GM12865 (cell line): ENCODE measurements at places on chromosomes 7 and 10.

GRCh38 chr10:43353495-43354329, 17.7 kb upstream of the FXYD4 start:
- DNase-seq: no peak

- DNase-seq: no peak
These were observed 34.3 kb downstream of the AOAH start for GRCh38 chr7:36690041-36690440.

DNA sequence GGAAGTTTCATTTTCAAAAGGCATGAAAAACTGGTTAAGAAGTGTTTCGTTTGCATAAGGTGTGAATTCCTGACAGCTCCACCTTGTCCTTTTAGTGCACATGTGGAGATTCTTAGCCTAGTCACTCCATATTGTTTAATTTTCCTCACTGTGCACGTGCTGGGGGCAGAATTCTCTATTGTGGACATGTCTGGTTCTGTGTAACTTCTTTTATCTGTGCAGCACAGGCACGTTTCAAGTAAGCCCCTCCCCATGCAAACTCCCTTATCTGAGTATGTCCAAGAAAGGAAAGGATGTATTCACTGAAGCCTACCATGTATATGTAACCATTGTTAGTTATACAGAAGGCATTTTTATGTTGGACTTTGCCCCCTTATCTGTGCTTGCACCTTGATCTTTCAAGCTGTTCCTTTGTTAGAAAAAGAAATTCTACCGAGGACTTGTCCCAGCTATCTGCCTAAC, 1346.3 kb downstream of the REEP3 start:
- no peak for DNase-seq

GRCh38 chr7:129657363-129657762, 45.8 kb downstream of the NRF1 start:
- no peak for DNase-seq

DNA sequence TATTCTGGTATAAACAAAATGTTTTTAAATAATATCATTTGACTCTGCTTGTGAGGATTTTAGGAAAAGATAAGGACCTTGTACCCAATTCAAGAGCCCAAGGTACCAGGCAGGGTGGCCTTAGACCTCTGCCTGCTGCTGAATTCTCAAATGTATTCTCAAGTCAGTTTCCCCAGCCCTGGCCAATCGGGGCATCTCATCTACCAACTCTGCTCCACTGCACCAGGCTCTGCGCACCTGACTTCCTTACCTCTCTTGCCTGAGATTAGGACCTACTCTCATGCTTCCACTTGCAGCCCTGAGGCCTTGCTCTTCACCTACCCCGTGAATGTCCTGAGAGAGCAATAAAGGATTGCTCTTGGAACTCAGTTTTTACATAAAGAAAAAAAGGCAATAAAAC, 69.6 kb upstream of the EZH2 start:
- DNase-seq: no peak

- DNase-seq: no peak
These were observed 643.4 kb downstream of the DNAJB9 start for GRCh38 chr7:109213081-109213480.

GRCh38 chr10:101123085-101123814, 7.8 kb upstream of the TLX1 start:
- DNase-seq: no peak

GRCh38 chr7:130662426-130662825, 6.1 kb downstream of the COPG2 start:
- DNase-seq: no peak

DNA sequence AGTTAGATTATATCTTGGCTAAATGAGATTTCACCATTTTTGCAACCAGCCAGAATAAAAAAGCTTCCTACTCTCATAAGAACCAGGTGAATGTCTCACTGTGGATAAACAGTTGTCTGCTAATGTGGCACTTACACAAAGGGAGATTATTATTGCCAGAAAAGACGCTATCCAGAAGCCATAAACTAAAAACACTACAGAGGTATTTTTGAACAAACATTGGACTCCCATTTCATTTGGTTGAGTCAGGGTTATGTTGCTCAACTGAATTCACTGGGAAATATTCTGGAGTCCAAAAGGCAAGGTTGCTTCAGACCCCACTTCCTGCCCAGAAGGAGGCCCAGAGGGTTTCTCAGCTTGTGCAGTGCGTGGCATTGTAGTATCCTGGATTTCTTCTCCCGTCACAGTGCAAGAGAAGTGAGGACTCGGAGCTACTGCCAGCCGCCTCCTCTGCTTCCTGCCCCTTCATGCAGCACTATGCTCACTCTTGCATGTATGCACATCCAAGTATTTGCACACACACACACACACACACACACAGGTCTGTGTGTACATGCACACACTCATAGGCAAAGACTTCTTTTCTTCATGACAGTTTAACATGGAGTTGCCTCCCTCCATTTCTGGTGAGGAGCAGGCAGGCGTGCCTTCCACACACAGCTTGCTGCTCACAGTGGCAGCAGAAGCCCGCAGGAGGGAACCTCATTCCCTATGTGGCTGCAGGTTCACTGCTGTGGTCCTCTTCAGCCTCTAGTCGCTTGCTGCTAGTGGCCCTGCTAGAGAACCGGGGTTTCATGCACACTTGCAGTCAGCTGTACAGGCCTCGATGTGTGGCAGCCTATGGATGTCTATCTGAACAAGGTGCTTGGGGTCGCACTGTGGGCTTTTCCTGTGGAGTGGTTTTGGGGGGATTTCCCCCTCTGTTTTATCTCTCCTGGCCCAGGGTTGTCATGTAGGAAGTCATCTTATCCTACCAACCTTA, 10.1 kb downstream of the DENND10 start:
- DNase-seq: no peak

- DNase-seq: no peak
These were observed 333.7 kb downstream of the RNLS start for GRCh38 chr10:88249450-88249849.

DNA sequence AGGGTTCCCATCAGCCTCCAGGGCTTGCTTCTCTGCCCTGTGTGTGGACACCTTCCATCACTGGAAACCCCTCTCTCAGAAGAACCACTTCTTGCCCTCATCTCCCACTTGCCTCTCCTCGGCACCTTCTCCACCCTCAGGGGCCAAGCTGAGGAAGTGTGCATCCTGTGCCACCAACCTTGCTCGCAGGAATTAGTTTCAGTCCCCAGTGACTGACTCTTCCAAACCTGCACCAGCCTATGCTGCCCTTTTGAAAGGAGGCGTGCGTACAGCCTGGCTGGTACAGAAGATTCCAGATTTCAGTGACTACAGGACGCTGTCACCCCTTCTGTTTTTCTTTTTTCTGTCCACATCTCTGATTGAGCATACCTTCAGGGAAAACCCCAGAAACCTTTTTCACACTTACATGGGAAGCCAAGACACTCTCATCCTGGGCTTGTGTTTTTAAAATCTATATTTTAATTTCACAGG, 67.1 kb downstream of the IKZF1 start:
- DNase-seq: peak; percentile 56

DNA sequence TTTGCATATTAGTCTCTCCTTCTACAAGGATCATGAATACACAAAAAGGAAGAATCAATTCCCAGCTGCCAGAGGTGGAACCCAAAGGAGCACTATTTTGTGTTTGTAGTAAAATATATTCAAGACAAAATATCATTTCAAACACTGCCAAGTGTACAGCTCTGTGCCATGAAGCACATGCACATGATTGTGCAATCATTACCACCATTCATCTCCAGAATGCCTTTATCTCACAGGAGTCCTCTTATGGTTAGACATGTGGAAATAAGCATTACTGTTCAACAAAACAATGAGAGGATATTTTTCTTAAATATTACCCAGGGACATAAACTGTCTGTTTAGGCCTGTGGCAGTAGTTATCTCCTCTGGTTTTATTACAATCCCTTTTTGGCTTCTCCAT, 151.4 kb upstream of the PPP1R3A start:
- DNase-seq: no peak

GRCh38 chr7:129907122-129907736, 45.5 kb downstream of the UBE2H start:
- DNase-seq: no peak

DNA sequence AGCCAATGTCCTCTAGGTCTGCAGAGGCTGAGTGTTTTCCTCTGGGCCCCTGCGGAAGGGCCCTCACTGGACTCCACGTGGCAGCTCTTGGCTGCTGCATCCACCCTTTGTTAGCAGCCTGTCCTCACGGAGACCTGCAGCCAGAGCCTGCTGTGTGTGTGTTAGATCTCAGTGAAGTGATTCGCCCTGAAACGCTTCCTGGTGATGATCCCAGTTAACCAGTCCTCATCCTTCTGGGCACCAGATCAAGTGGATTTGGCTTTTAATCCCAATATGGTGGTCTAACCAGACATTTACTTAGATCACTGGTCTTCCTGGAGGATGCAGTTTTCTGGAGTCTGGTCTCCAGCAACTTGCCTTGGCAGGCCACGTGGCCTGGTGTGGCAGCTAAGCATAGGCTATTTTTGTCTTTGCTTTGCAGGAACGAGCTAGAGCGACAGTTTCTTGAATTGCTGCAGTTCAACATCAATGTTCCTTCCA, 39.5 kb upstream of the GJD4 start:
- no peak for DNase-seq

GRCh38 chr10:74871595-74872382, 45.4 kb downstream of the KAT6B start:
- peak; percentile 80 for DNase-seq

DNA sequence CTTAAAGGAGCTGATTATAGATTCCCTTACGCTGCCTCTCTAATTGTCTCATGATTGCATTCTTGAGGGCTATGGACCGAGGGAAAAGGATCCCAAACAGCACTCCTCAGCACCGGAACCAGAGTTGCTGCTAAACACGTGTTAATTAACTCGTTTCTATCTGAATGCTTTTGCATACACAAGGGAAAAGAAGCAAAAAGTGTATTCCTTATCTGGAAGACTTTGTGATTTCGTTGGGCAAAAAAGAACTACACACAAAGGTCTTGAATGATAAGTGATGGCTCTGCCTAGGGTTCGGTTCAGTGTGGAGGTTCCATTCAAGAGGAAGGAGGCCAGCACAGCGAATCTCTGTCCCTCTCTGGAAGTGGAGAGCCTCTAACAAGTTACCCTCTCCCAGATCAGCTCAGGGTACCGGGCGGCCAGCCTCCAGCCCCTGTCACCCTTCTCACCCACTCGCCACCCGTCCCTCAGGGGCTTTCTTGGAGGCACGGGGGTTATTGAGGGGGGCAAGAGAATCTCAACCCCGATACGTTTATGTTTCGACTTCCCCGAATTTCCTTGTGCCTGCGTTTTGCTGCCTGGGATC, 515 bp upstream of the SLC4A2 start:
- peak; percentile 35 for DNase-seq

- no peak for DNase-seq
These were observed 33.7 kb upstream of the DMBT1 start for GRCh38 chr10:122526892-122527291.

GRCh38 chr10:43254881-43255633, 11.8 kb downstream of the RASGEF1A start:
- no peak for DNase-seq

GRCh38 chr10:387593-387891, 252.3 kb downstream of the ZMYND11 start:
- no peak for DNase-seq

DNA sequence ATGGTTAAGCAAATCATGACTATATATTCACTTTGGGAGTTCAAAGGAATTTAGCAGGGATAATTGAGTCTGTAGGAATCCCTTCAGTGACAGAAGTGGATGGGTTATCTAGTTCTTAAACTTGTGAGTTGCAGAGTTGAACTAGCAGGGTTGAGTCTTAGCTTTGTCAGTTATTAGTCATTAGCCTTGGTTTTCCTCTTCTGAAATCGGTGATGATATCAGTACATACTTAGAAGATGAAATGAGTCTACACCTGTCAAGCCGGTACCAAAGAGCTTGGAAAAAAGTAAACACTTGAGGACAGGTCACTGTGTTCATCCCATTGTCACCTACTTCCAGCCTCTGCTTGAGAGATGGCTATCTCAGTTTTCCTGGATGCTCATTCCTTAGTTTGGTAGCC, 73.5 kb downstream of the BUB3 start:
- no peak for DNase-seq

DNA sequence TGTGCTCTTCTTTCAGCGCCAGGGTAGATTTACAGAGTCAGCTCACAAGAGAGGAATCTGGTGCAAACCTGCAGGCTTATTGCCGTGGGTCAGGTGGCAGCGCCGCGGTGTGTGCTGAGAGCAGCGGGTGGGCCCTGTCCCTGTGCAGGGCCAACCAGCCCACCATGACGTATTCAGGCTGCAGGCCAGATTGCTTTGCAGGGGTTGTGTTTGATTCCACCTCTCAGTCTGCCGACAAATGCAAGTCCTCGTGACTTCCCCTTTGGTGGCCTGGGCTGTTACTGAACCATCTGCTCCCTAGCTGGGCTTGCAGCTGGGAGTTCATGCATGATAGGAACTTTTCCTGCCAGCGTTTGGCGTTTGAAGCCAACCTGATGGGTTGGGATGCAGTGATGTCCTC, 66.7 kb upstream of the LEP start:
- DNase-seq: no peak

- no peak for DNase-seq
These were observed 261.7 kb downstream of the GALNT17 start for GRCh38 chr7:71393661-71394060.

DNA sequence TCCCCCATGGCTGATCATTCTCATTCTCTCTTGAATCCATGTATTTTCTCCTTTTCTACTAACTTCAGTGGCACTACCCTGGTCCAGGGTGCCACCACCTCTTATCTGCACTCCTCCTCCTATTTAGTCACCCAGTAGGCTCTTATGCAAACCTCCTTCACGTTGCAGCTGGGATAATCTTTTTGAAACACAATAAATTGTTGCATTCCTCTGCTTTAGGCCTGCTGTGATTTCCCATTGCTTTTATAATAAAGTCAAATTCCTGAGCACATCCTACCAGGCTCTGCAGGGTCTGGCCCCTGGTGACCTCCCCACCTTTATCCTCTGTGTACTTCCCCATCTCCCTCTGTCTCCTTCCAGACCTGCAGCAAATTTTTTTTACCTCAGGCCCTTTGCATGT, 112.7 kb upstream of the KIAA1217 start:
- no peak for DNase-seq

DNA sequence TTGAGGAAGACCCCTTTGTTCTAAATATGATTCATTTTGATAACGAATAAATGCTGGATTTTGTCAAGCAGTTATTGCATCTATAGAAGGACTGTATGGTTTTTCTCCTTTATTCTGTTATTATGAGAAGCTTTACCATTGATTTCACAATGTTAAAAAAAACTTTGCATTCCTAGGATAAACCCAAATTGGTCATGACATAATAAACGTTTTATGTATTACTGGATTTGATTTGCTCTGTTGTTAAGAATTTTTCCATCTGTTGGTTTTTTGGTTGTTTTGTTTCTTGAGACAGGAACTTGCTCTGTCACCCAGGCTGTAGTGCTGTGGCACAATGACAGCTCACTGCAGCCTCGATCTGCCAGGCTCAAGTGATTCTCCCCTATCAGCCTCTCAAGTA, 2.2 kb upstream of the DNA2 start:
- DNase-seq: no peak
